ENCODE measurements at places on chromosomes 3 and 15.

DNA sequence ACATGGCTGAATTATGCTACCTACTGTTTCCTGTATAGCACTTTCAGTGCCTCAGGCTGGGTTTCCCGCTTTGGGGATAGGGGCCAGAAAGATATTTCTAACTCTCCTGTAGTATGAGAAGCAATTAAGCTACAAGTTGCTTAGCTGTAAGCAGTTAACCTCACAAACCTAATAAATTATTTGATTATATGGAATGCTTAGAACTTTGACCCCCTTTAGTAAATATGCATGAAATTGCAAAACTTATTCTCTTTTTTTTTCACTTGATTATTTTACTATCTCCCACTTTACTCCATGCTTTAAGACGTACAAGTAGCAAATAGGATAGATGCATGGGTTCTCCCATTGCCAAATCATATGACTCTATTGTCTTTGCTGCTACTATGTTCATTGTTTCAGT is 27.5 kb upstream of the CHMP2B start:
- DNase-seq: no peak

- DNase-seq: no peak
Measured at GRCh38 chr15:37574985-37575384, 359.5 kb upstream of the TMCO5A start.

DNA sequence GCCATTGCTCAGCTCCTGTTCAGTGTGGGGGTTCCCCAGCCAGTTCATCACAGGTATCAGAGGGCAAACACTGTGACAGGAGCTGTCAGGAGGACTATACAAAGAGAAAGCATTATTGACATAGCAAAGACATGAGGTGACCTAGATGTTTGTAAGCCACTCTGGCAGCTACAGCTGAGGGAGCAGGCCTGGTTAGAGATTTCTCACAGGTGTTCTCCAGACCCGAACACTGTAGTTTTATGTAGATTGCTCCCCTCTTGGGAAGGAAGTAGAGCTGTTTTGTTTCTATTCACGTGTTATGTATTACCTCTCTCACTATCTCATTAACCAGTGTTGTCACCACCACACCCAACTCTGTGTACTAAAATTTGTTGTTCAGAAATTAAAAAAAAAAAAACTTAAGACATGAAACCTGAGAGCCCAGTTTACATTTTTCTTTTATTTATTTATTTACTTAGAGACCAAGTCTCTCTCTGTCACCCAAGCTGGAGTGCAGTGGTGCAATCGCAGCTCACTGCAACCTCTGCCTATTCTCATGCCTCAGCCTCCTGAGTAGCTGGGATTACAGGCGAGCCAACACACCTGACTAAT is 123.7 kb downstream of the RBPMS2 start:
- no peak for DNase-seq

DNA sequence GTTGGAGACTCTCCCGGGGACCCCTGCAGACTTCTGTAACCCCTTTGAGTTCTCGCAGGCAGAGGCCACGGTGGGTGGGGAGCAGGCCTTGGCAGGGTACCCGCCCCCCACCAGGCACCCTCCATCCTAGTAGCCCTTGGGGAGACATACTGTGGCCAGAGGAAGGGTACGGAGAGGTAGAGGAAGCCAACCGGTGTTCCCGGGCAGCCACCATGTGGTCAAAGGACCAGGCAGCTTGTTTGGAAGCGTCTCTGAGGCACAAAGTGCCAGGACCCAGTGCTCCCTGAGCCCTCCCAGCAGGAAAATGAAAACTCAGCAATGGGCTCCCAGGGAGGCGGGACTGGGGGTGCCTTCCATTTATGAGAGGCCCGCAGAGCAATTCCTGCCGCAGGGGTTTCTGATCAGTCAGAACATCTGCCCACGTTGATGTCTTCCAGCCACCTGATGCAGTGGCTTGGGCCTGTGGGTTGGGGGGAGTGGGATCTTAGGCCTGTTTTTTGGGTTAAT is 53.0 kb upstream of the CGNL1 start:
- no peak for DNase-seq

GRCh38 chr3:10982782-10983181 is 9.8 kb upstream of the SLC6A1 start:
- DNase-seq: no peak

DNA sequence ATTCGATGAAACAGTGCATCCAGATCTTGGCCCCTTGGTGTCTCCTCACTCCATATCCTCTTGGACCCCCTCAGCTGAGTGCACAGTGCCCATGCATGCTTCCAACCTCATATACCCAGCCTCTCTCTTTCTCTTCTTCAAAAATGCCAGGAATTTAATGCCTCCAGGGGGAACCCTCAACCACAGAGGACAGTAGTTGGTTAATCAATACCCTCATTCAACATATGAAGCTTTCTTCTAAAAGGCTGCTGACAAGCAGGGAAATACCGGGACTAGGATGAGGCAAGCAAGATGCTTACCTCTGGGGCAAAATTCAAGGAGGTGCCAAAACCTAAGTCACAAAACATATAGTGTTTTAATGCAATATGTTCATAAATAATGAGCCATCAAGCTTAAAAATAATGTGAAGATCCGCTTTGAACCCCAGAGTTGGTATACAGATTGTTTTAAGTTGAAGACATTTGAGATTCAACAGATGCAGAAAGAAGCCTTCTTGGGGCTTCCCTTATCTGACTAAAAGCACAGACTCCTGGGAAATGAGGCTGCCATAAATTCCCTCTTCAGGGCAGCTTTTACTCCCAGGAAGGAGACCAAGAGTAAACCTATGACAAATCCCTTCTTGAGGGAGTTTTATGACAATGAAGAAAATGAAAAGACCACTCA is 48.2 kb upstream of the FHIT start:
- DNase-seq: no peak

- DNase-seq: no peak
Measured at GRCh38 chr3:104523136-104523535, 843.6 kb upstream of the ALCAM start.

- DNase-seq: no peak
Measured at GRCh38 chr3:41362638-41363559, 163.6 kb downstream of the CTNNB1 start.

DNA sequence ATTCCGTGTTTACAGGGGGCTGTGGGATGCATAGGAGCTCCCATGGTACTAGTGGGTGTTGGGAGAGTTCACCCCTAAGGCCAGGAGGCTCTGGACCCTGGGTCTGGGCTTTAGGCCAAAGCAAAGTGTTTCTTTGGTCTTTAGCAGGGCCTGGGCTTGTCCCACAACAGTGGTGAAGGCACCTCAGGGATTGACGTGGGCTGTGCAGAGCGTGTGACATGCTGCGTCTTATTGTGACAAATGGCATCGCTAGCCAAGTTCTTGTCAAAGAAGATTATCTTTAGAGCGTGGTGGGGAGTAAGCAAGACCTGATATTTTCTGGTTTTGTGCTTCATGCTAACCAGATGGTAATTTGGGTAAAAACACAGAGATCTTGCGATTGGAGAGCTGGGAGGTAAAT is 170.1 kb downstream of the APBA2 start:
- DNase-seq: no peak

- DNase-seq: no peak
Measured at GRCh38 chr3:39050029-39050428, 1.7 kb downstream of the SCN11A start.

- no peak for DNase-seq
Measured at GRCh38 chr3:40237159-40237558, 72.3 kb upstream of the EIF1B start.

GRCh38 chr3:12797124-12797891 is 828 bp downstream of the CAND2 start:
- no peak for DNase-seq

GRCh38 chr3:47245271-47245670 is 37.3 kb downstream of the KIF9 start:
- DNase-seq: no peak

DNA sequence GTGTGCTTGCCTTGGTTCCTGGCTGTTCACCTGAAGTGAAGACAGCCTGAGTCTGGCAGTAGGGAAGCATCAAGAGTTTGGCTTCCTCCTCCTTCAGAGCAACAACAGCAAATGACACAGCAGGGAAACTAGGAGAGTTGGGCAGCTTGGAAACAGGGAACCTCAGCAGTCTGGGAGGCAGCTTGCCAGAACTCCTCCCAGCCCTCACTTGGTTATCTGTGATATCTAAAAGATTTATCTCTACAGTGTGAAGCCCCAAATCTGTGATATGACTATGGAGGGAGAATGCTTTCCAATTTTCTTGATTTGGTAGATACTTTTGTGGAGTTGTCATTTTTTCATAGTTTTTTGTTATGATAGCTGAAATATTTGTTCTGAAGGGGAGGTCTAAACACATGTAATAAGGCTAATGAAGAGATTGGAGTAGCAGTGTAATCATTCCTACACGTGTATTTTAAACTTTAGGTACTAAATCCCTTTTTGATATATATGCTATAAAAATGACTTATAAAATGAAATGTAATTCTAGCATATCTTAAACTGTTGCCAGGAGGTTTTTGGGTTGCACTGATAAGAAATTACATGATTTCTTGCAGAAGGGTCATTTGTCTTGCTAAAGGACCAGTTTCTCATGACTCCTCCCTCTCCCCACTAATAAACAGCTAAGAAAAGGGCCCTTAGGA is 20.8 kb downstream of the UBE2E1 start:
- no peak for DNase-seq
